Left lung (tissue), 14 donors: ENCODE measurements at places on chromosomes 12 and 14. TPM values are rescaled to one million over a fixed set of nuclear protein-coding genes. Genes with fewer than 3 reads are reported as not detected.

Gene PLD4
- 8.0 TPM for polyA plus RNA-seq

Gene GZMH
- polyA plus RNA-seq = 0.65 TPM

Gene TSHR
- polyA plus RNA-seq = 0.31 TPM

Gene DBX2
- polyA plus RNA-seq = not detected

Gene TCL1A
- 1.7 TPM for polyA plus RNA-seq

Gene RIC8B
- 28.0 TPM for polyA plus RNA-seq

Gene RD3L
- 0.13 TPM for polyA plus RNA-seq
